ENCODE measurements at places on chromosomes 3 and 15.

DNA sequence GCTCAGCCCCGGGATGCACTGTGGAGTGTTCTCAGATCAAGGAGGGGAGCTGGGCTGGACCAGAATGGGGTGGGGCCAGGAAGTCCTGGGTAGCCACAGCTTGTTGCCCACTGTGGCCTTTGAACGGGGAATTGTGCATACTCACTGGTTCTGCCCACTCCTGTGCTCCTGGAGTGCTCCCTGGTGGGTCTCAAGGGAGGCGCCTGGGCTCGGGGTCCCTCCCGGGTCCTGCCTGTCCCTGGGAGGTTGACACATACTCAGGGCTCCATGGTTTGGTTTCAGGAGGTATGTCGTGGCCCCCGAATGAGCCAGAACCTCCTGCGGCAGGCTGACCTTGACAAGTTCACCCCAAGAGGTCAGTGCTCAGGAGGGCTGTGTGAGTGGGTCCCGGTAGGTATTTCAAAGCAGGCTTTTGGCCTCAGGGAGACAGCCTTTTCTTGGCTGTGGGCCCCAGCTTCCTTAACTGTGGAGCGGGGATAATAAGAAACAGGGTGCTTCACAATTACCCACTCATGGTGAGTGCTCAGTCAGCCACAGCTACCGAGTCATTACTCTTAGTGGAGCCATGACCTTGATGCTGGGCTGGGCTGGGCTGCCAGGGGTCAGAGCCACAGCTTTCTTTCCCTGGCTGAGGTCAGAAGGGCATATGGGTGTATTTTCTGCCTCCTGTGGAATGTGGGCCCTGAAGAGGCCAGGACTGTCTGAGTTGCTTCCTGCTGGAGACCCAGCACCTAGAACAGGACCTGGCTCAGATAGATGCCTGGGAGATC lies 7.6 kb downstream of the DNAH1 start:
- no peak for DNase-seq

DNA sequence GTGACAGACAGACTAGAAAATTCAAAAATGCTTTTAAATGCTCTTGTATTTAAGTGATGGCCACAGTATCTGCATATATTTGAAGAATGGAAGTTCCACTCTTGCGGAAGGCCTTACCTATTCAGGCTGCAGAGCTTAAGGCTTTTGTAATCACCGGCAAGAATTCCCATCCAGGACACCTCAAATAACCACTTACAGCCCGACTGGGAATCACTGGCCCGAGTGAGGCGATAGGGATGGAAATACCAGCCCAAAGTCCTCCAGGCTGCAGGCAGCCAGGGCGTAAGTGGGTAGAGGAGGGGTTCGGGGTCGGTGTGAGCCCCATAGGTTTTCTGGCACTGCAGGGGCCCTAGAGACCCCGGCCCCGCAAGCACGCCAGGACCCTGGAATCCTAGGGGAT lies 9.5 kb downstream of the CMTM7 start:
- no peak for DNase-seq

- DNase-seq = peak; percentile 78
Observed at GRCh38 chr3:176430244-176431037, 766.8 kb downstream of the TBL1XR1 start.

GRCh38 chr3:89447243-89447642 lies 339.8 kb downstream of the EPHA3 start:
- no peak for DNase-seq

DNA sequence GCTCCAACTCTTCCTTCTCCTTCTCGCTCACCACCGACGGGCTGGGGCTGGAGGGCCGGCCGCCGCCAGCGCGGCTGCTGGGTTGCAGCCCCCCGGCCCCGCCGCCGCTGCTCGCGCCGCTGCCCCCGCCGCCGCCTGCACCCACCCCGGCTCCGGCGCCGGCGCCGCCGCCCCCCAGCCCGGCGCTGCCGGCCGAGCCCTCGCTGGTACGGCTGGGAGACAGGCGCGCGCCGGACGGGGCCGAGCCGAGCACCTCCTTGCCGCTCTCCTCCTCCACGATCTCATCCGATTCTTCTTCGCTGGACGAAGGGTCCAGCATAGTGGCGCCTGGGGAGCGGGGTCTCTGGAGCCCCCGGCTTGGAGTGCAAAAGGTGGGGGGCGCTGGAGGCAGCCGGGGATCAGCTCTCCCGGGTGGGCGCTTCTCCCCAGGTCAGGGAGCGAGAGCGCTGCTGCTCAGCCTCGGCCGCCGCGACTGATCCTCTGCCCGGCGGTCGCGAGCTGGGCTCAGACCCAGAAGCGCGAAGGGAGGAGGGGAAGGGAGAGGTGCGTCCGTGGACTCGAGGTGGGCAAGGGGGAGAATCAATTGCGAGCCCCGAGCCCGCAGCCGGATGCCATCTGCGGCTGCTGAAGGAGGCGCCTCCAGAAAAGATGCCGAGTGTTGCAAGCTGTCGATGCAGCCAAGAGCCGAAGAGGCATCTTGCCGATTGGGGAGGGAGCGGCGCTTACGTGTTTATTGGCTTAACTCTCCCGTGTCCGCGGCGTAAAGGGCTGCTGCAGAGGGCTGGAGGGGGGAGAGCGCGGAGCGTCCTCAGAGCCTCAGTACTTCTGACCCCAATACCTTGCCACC lies at the start of gene CADPS:
TSS of gene CADPS (minus strand) at position 706 of the 847 bp plus-strand sequence. CDS start at position 319, 387 bp downstream.
- DNase-seq = peak; percentile 84

- DNase-seq = no peak
Observed at GRCh38 chr15:82930461-82930860, 22.1 kb downstream of the HOMER2 start.

DNA sequence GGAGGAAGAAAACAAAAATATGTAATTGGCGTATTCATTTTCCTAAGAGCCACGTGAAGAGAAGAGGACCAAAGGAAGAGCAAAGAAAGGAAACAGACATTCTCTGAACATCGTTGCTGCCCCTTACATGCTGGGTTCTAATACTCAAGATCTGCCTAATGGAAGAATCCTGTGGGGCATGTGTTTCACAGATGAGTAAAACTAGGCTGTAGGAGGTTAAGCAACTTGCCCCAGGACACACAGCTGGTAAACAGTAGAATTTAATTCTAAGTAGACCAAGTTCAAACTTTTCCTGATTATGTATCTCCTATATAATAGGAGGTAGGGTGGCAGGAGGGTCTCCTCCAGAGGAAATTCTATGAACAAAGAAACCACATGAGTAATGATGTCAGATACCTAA lies 106.1 kb upstream of the TNFAIP8L3 start:
- no peak for DNase-seq

- peak; percentile 80 for DNase-seq
Observed at GRCh38 chr3:169811631-169812331, 889 bp upstream of the LRRIQ4 start.

GRCh38 chr15:67366904-67367303 lies 112.3 kb downstream of the IQCH start:
- DNase-seq = no peak

DNA sequence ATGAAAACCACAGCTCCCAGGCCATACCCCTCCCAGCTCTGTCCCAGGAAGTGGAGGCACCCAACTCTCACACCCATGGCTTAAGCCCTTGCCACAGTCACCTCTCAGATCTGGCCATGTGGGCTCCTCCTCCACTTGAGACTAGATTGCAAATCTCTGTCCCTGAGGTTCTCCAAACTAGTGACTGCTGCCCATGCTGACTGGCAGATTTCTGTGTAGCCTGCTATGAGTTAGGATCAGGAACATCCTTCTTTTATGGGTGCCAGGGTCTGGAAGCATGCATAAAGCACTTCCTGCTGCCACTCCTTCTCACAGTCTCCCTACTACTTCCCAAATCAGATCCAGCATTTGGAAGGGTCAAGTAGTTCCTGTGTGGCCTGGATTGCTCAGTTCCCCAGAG lies 59.6 kb upstream of the GOLIM4 start:
- DNase-seq = no peak

- no peak for DNase-seq
Observed at GRCh38 chr3:99250272-99250671, 348.8 kb upstream of the DCBLD2 start.

- peak; percentile 76 for DNase-seq
Observed at GRCh38 chr15:72312605-72313447, 7.1 kb downstream of the CELF6 start.

DNA sequence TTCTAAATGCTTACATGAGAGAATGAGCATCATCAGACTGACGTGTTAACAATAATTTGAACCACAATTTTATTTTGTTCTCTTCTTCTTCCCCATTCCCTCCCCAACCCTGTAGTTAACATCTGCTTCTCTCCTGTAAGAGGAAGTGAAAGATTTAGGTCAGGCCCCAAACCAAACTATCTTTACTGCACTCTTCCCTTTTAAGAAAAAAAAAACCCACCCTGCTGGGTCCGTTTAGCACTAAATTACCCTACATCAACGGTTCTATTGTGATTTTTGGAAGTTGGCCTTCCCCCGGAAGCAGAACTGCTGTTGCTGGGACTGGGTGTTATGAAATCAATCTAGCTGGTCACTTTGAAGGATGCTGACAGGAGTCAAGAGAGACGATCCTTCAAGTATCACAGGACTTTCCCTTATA lies 49.4 kb downstream of the NFKBIZ start:
- DNase-seq = peak; percentile 31

DNA sequence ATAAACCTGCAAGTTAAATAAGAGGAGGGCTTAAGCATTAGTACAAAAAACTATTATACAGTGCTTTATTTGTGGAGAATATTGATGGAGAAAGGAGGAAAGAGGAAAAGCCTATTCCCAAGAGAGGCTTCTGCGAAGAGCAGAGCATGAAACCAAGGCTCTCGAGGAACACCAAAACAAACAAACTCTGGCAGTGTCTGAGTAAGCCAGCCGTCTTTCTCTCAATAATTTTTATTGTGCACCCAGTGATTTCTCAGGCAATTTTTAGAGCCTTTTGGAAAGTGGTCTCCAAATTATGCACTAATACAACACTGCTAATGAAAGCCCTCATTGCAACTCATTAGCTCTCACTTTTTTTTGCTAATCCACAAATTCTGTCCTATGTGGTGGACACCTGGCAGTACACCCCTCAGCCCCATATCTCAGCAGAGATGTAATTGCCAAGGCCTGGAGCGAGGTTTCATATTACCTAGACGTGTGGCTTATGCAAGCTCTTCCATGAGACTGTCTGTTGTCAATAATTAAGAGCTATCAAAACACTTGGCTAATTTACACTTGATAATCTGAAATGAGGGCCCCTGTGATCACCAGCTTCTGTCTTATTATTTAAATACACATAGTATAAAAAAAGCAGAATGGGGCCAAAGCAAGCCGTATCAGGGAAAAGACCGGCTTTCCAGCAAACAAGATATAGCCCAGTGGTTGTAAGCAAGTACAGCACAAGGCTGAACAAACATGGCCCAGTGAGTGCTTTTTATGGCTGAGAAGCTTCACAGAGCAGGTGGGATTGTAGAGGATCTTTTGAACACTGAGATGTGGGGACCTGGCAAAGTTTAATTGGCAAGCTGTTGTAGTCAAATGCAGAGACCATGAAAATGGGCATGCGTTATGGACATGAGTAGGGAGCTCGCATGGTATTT lies 216.9 kb downstream of the ROBO2 start:
- no peak for DNase-seq

GRCh38 chr15:93250209-93250608 lies 161.2 kb upstream of the RGMA start:
- DNase-seq = no peak

GRCh38 chr3:128748557-128748956 lies 22.6 kb downstream of the RAB7A start:
- no peak for DNase-seq

GRCh38 chr3:29189328-29189727 lies 91.5 kb upstream of the RBMS3 start:
- no peak for DNase-seq

DNA sequence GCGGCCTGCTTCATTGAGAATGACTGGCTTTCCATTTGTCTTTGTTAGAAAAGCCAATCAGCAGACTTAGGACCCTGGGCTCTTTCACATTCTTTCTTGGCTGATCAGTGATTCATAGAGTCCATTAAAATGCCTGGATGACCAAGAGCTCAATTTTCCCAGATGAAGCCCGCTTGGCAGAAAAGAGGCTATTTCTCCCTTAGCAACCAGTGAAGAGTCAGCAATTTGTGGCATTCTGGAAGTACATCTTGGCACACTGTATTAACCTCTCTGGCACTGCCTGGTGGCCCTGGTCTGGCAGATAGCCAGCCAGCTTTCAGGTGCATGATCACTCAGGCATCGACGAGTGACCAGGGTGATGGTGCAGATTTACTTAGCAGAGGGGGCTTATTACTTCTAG lies 145.7 kb upstream of the PLAAT1 start:
- DNase-seq = peak; percentile 27

DNA sequence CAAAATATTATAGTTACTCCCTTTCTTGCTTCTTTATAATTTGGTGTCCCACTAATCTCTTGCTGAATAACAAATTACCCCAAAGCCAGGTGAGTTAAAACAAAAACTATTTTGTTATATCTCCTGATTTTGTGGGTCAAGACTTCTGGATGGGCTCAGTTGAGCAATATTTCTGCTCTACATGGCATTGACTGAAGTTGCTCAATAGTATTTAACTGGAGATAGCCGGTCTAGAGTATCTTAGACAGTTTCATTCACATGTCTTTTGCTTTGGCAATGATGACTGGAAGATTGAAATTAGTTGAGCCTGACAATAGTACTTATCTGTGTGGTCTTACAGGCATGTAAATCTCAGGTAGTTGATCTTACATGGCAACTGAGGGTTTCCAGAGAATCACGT lies 51.0 kb upstream of the TP63 start:
- DNase-seq = no peak

- no peak for DNase-seq
Observed at GRCh38 chr15:66484539-66485112, 12.9 kb downstream of the SNAPC5 start.

DNA sequence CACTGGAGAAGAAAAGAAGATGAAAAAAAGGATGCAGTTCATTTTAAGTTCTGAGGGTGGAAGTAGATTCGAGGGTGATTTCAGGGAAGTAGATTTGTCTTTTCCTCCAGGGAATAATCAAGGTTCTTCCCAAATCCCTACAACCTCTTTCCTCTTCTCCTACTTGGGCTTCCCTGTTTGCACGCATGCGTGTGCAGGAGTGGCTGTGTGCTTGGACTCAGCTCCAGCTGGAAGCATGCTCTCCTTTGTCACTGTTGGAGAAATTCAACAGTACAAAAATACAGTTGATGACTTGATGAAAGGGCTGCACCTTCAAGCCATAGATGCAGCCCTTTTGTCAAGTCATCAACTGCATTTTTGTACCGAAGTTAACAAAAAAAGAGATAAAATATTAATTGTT lies 3.8 kb downstream of the OR5K2 start:
- no peak for DNase-seq

DNA sequence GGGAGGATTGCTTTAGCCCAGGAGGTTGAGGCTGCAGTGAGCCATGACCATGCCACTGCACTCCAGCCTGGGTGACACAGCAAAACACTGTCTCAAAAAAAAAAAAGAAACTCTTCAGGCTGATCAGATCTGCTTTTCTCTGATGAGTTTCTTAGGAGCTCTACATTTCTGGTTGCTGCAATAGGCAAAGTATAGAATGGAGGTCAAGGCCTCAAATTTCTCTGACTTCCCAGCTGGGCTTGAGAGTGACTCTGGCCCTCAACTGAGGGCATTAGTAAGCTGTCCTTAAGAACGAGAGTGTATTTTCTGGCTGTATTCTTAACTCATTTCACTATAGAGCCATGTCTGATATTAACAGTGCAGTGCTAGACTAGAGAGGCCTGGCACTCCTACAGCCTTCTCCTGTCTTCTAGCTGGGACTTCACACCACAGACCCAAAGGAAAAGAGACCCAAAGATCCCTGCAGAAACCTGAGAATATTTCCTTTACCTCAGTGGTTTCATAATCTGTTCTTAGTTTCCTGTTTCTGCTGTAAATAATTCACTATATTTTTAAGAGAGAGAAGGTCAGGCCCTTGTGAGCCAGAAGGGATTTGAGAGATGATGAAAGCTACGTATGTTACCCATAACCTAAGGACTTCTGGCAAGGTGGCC lies 2.0 kb upstream of the NR1I2 start:
- no peak for DNase-seq

All from eye (tissue), 1 donor.